EH (cell line): ENCODE measurements at places on chromosomes 11 and 22.

DNA sequence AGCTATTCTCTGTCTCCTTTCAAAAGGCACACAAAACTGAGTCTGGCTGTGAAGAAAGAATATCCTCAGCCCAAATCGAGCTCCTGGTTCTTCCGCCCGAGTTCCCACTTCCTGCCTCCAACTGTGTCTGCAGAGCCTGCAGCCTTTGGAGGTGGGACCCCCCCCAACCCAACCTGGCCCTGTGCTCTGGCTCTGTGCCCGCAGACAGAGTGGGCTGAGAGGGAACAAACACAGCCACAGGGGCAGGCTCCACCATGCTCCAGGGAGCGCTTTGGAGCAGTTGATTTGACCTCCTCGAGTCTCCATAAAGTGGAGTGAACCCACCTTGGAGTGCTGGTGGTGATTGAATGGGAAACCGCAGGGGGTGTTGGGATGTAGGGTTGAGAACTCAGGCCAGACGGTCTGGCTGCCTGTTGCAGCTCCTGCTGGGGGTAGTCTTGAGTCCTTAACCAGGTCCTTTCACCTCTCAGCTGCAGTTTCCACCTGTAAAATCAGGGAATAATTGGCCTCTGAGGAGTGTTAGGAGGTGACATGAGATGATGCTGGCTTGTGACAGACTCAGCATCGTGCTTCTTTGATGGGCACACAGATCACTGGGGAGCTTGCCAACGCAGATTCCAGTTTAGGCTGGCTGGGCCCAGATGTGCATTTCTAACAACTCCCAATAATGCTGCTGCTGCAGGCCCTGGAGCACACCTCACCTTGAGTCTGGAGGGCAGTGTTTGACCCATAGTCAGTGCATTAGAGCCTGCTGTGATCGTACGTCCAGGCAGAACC lies 11.4 kb downstream of the DAGLA start:
- DNase-seq: no peak

DNA sequence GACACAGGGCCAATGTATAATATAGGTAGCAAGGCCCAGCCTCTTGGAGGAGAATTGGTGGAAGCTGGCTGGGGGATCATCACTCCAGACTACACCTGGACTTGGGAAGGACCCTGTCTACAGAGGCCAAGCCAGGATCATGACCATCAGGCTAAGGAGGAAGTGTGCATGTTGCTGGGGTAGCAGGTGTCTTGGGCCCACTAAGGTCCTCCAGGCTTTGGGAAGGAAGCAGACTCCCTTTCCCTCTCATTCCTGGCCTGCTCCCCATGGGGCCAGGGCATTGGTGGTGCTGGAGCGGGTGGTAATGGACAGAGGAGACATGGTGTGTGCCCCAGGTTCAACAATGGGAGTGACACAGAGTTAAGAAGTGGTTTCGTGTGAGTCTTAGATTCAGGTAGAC lies 16.0 kb upstream of the TUB start:
- DNase-seq: no peak

- peak; percentile 83 for DNase-seq
These were observed 2.8 kb downstream of the PARVB start for GRCh38 chr22:44026630-44027511.

DNA sequence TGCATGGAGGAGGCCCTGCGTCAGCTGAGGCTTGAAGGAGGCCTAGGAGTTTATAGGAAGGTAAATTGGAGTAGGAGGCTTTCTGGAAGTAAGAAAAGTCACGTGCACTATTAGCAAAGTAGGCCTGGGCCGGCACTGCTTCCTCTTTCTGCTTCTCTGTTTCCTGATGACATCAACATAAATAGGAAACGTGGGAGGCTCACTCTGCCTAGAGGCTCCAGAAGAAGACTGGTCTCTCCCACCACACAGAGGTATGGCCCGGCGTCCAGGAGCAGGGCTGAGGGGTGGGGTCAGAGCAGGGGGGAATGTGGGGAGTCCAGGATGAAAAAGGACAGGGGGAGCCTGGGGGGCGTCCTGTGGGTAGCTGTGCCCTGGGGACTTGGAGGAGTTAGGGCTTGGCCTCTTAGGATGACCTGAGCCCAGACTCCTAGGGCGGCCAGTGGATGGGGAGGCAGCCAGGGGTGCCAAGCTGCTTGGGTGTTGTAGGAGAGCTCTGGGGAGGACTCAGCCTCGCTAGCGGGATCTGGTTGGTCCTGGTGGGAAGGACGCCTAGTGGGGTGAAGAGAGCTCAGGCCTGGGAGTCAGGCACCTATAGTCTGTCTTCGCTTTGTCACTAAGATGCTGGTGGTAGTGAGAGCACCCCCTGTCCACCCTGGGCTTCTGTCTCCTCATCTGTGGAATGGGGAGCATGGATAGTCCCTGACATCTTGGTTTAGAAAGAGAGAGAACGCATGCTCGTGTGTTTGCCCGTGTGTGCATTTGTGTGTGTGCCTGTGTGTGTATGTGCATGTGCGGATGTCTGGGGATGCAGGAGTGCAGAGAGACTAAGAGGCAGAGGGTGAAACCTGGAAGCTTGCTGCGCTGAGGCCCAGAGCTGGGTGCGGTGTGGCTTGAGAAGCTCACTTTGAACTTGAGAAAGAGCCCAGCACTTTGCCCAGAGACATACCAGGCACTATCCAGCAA lies at the start of gene CSF2RB:
TSS of gene CSF2RB (plus strand) at position 202 of the 963 bp plus-strand sequence. CDS start 8,580 bp downstream, outside the sequence.
- no peak for DNase-seq

DNA sequence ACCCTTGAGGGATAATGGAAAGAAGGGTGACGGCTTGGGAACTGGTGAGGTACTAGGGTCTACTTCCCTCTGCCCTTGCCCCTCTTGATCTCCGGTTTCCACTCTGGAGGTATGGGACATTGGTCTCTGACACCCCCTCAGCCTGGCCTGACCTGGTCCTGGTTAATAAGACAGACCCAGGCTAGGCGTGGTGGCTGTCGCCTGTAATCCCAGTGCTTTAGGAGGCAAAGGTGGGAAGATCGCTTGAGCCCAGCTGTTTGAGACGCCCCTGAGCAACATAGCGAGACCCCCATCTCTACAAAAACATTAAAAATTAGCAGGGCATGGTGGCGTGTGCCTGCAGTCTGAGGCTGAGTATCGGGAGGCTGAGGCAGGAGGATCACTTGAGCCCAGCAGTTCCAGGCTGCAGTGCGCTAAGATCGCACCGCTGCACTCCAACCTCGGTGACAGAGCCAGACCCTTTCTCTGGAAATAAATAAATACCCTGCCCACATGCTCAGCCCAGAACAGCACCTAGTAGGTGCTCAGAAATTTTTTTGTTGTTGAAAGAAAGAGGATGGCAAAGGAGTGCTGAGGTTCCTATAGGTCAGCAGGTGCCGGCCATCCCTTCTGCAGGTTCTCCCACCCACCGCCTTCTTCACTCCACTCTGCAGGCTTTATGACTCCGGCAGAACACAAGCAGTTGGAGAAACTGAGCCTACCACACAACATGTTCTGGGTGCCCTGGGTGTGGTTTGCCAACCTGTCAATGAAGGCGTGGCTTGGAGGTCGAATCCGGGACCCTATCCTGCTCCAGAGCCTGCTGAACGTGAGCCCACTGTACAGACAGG lies 6.3 kb downstream of the BEST1 start:
- DNase-seq: no peak

DNA sequence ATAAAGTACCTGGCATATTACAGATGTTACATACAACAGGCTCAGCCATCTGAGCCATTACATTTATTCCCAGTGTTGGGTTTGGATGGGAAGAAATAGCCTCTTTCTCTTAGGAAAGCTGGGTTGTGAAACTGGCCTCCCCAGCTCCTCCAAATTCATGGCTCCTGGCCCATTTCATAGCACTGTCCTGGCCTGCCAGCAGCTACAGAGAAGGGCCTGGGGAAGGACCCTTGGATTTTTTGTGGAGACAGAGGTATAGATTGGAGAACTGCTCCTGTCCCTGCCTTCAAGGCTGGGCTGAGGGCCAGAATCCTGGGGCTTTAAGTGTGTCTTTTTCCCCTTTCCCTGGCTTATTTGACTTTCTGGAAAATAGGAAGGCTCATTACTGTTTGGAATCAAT lies 18.0 kb downstream of the PKNOX2 start:
- DNase-seq: no peak
